ENCODE measurements at places on chromosomes 5 and 9. TPM values are rescaled to one million over a fixed set of nuclear protein-coding genes. Genes with fewer than 3 reads are reported as not detected.

OBP2B gene
- polyA plus RNA-seq: 0.28 TPM

STKLD1 gene
- polyA plus RNA-seq: 6.2 TPM

SPATA31C1 gene
- 0.47 TPM for polyA plus RNA-seq

ZNF484 gene
- polyA plus RNA-seq: 10.5 TPM

TXNDC8 gene
- polyA plus RNA-seq: not detected

CCNG1 gene
- polyA plus RNA-seq: 209 TPM

CTSV gene
- 35.2 TPM for polyA plus RNA-seq

NR5A1 gene
- polyA plus RNA-seq: not detected

SUSD3 gene
- polyA plus RNA-seq: 10.3 TPM

FSD1L gene
- 9.9 TPM for polyA plus RNA-seq

FAM169A gene
- polyA plus RNA-seq: 19.7 TPM

C1QTNF2 gene
- 0.90 TPM for polyA plus RNA-seq

IL5 gene
- 0.16 TPM for polyA plus RNA-seq

SLU7 gene
- 75.1 TPM for polyA plus RNA-seq

Data from left renal cortex interstitium (tissue), 4 donors.